ENCODE measurements at places on chromosomes 2 and 18.
A peak's percentile ranks its signal among the peaks of the same experiment; 100 is the strongest.

DNA sequence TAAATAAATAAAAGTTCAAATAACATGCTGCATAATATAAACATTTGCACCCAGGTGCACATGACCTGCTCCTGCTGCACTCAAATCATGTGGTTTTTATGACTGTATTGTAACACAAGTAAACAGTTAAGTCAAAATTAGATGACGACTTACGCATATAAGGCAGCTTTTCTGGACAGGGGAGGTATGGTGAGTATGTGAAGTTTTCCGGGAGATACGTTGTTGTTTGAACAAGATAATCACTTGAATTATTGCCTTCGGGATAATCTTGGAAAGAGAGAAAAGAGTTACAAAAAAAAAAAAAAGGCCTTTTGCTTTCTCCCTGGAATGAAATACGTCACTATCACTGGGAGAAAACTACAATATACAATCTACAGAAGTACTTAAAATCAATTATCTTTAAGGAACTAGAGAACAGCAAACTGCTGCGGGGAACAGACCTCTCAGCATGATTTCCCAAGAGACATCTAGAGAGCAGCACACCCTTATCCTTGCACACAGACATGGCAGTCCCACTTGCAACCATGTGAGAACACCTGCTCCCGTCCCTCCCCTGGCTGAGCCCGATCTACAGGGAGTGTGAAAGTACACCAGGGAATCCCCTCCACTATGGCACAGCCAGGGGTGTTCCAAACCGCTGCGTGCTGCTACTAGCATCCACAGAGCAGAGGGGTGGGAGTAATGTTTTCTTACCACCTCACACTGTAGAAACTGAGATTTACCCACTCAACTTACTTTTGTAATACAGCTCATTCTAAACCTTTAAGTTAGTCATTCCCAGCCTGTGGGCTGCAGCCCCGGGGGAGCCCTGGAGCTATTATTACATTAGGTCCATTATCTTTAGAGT is 26.3 kb downstream of the B4GALT6 start:
- peak; percentile 5 for DNase-seq

GRCh38 chr2:33488178-33488690 is 11.8 kb downstream of the RASGRP3 start:
- no peak for DNase-seq

DNA sequence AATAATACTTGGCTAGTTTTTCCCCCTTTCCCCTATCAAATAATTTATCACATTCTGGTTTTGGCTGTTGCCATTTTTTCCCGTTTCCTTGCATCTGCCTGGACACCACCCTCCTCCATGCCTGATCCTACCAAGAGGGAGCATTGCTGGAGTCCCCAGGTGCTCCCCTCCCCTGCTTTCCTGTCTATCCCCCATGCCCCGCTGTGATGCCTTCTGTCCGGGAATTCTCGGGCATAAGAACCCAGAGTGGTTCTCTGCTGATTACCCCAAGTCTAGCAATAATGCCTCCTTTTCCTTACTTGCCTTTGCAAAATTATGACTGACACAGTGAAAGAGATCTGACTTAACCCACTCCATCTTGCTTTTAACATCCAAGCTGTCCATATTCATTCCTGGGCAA is 248.0 kb upstream of the PXDN start:
- no peak for DNase-seq

DNA sequence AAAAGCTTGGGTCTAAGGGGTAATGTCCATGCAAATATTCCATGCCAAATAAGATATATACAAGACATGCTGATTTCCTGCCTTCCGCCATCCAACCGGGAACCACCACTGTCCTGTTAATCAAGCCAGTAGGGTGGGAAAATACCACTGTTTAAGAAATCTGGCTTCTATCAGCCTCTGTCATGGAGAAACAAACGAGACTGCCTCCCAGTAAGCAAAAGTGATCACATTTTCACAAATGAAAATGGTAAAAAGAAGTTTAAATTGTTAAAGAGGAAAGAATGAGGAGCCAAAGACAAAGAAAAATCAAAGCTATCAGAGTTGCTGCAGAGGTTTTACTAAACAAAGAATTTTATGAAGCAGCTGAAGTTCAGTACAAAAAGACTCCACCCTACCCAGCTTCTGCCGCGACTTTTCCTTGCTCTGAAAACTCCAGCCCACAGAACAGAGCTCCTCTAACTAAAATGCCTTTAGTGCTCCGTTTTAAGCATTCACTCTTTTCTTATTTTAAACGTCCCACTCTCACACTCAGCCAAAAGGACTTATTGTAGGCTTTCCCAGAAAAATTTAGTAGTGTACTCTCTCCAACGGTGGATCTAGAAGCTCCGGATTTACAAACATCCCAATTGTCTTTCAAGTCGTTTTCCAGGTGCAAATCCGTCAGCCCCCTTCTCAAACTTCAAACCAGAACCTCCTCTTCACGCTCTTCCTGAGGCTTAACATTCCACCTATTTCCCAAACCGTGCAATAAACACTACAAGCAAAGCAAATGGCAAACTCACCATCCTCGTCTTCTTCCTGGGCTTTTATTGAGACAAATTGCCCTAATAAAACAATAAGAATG is 613 bp downstream of the COL5A2 start:
- DNase-seq, result no peak

DNA sequence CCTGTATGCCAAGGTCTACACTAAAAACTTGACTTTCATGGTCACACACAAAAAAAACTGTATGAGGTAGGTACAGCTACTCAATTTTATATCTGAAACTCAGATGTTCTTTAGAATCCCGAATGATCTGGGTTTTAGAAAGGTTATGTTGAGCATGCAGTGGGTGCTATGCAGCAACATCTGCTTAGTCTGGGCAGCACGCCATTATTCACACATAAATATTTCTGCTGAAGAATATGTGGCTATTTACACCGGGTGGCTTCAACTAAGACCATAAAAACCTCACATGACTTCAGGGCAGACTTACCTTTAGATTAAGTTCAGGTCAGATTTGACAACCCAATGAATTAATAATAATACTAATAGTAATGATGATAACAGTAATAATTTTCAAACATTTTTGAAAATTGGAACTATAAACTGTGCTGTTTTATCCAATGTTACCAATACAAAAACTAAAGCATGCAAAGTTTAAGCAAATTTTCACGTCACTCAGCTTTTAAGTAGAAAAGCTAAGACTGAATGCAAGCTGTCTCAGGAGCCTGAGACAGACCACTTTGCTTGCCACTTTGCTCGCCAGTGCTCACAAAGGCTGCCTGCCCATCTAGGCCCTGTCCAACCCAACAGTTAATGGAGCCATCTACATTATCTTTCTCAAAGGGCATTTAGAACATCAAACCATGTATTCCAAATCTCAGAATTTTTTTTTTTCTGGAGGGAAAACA is 292.0 kb downstream of the CNTNAP5 start:
- DNase-seq, result no peak

DNA sequence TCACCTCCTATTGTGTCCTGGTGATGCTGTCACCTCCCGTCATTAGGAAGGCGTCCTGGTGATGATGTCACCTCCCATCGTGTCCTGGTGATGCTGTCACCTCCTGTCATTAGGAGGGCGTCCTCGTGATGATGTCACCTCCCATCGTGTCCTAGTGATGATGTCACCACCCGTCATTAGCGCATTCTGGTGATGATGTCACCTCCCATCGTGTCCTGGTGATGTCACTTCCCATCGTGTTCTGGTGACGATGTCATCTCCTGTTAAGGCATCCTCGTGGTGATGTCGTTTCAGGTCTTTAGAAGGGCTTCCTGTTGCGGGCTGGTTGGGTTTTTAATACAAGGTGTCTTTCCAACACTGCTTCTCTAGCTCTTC is 40.7 kb downstream of the CTDP1 start:
- DNase-seq, result no peak

GRCh38 chr2:158529379-158530259 is 72.9 kb downstream of the PKP4 start:
- no peak for DNase-seq

DNA sequence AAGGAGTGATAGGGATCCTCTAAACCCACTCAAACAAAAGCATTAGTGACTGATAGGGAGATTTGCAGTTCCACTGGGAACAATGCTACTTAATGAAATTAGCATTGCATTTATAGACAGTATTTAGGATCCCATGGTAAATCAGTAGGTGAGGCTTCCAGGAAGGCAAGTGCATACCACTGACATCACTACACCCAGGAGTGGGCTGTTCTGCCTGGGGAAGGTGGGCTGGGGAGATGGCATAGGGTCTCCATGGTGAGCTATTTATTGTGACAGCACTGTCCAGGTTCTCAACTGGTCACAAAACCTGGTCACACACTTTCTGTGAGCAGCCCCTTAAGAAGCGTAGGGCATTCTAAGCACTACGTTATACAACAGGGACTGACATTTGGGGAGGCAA is 262.2 kb downstream of the ALK start:
- DNase-seq, result no peak

DNA sequence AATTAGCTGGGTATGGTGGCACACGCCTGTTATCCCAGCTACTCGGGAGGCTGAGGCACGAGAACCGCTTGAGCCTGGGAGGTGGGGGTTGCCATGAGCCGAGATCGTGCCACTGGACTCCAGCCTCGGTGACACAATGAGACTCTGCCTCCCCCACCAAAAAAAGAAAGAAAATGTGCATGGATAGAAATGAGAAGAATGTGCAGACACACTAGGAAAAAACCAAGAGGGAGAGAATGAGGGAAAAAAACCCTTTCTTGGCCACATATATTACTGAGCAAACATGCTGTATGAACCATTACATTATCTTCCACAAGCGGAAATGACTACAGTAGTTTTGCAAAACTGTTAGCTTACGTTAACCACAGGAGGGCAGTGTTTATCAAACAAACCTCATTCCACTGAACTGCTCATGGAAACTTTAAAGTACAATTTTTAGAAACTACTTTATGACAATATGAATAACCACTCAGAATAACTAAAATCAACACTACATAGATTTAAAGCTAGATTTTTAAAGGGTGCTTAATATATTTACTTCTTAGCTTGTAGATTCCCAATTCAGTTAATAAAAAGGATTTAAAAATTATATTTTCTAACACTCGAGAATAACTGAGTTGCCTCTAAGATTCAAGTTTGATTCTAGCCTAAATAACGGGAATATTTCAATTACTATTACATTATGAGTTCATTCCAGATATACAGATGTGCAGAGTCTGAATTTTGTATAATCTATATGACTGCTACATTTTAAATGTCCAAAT is 26.4 kb downstream of the ASXL2 start:
- no peak for DNase-seq

DNA sequence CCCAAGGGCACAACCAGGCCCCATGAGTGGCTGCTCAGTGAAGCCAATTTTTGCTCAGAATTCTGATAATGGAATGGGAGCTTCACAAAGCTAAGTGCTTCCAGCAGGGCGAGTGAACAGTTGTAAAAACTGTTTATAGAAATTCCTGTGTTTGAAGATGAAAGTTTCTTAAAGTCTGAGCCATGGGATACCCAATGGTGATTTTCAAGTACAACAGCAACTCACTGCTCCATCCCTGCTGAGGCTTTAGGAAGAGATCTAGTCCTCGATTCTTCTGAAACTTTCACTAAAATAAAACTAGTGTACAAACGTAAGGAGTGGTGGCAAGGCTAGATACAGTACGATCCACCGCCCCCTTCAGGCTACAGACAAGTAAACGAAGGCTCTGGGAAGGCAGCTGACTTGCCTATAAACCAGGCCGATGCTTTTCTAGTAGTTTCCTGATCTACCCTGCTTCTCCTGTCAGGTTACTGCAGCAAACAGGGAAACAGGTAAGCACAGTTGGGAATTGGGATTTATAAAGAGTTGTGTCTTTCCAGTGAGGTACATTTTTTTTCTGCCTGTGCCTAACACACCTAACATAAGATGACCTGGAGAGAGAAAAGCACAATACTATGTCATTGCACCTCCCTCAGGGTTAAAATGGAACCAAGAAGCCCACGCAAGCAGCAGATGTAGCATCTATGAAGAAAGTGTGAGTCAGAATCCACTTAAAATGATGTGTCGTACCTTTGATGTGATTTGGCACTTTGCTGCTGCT is 108.7 kb downstream of the UXS1 start:
- no peak for DNase-seq

DNA sequence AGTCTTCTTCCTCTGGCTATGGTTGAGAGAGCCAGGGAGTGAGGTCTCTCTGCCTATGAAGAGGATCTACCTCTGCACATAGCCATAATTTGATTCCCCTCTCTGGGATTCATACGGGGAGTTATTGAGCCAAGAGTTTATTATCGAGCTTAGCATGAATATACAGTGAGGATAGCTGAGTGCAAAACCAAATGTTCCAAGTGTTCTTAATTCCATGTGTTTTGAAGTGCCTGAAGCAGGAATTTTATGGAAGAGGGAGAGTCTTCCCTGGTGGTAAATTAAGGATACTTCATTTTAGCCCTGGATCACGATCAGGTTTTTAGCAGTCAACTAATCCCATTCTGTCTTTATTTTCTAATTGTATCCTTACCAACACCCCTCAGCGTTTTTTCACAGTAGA is 270.6 kb downstream of the C1D start:
- DNase-seq, result no peak

DNA sequence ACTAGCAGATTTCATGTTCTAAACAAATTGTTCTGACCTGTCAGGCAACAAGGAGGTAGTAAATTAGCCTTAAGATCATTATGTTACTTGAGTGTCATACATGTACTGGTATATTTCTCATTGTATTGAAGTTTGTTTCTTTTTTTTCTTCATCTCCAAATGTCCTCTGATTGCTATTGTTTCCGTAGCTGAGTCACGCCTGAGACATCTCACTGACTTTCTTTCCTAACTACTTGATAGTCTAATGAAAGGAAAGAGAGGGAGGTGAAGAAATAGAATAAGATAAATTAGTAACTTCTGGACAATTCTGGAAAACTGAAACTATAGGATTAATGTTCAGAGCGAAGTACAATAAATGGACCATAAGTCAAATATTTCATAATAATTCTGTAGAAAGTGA is 1049.9 kb downstream of the TSN start:
- DNase-seq, result no peak

GRCh38 chr18:57337890-57338289 is 14.5 kb upstream of the ST8SIA3 start:
- no peak for DNase-seq

DNA sequence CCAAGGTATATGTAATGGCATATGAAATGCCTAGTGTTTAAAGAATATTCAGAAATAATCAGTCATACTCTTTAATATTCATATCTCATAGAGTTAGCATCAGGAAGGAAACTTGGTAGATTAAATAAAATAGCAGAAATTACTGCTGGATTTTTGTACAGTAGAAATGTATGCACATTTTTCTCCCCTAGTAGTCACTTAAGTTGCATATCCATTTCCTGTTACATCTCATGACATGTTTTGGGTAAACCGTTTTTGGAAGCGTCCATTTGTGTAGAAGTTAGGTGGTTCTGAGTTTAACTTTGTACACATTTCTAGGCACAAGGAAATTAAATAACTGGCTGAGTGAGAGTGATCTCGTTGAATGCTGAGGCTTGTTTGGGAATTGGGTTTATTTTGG is 21.9 kb downstream of the NEDD4L start:
- DNase-seq, result no peak

DNA sequence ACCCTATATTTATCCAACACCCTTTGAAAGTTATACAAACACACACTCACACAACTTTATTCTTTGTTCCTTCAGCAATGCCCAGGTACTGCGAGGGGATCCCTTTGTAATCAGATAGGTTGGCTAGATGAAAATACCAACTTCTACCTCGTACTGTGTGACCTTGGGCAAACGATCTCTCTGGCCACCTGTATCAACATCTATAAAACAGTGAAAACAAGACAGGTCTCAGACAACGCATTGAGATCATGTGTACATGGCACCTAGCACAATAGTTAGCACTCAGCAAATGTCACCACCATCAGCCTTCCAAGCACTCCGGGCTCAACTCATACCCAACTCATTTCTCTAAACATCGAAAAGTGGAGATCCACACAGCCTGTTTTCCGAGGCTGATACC is 118.4 kb upstream of the PPP1CB start:
- no peak for DNase-seq

GRCh38 chr2:84038866-84039265 is 420.2 kb downstream of the SUCLG1 start:
- DNase-seq, result no peak

All from GOT3 (cell line).